Eye (tissue), 1 donor: ENCODE measurements at places on chromosomes 5 and 9.
A peak's percentile ranks its signal among the peaks of the same experiment; 100 is the strongest.

GRCh38 chr9:103126494-103126893 lies 131.4 kb downstream of the CYLC2 start:
- no peak for DNase-seq

DNA sequence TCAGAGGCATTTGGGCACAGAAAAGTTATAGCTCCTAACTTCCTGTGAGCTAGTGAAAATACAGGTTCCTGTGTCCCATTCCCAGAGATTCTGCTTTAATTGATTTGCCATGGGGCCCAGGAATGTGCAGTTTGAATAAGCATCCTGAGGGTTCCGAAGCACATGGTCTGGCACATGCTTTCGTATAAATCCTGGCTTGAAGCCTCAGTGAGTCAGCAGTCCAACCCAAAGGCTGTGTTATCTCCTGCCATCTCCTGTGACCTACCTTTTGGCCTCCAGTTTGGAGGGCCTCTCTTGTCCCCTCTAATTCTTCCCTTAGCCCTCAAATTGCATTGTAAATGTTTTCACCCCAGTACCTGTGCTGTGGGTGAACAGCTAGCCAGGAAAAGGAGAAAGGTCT lies 183.8 kb downstream of the NR3C1 start:
- DNase-seq: no peak

DNA sequence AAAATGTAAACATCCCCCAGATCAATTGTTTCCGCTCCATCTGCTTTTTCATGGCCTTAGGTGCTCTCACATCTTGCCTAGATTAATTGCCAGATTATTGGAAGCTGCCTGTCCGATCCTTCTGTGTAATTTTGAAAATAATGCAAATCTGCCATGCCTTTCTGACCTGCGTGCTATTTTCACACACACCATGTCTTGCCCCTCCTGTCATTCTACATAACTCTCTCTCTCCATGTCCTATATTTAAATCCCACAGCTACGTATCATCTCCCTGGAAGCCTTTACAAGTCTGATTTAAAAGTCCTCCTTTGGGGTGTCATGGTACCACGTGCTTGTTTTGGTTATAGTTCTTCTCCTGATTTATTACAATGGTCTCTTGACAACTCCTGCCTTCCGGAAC lies 247.6 kb upstream of the ELAVL2 start:
- no peak for DNase-seq

GRCh38 chr5:131163276-131164119 lies 1.6 kb downstream of the HINT1 start:
- peak; percentile 30 for DNase-seq

DNA sequence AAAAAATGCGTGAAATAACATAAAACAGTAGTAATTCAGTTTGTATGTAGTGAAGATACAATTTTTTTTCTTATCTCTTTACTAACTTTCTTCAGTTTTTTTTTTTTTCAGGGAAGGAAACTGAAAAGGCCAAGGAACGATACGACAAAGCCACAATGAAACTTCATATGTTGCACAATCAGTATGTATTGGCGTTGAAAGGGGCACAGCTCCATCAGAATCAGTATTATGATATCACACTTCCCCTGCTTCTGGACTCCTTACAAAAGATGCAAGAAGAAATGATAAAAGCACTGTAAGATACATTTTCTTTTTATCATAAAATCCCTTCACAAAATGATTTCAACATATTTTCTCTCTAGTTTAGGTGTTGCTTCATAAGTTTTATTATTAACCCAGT lies 120.0 kb downstream of the FER start:
- no peak for DNase-seq

GRCh38 chr9:90290716-90291485 lies 351.7 kb downstream of the DIRAS2 start:
- DNase-seq: no peak

GRCh38 chr9:128940946-128941755 lies 6.3 kb downstream of the DOLK start:
- no peak for DNase-seq

DNA sequence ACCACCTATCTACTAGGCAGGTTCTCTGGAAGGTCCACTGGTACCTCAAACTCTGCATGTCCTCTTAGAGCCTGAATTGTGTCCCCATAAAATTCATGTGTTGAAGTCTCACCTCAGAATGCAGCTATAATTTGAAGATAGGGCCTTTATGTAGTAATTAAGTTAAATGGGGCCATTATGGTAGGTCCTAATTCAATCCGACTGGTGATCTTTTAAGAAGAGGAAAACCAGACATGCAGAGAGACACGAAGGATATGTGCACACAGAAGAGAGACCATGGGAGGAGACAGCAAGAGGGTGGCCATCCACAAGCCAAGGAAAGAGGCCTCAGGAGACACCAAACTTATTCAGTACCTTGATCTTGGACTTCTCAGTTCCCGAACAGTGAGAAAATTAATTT lies 345.4 kb downstream of the ENC1 start:
- no peak for DNase-seq

GRCh38 chr5:36936309-36936708 lies 59.7 kb downstream of the NIPBL start:
- no peak for DNase-seq

GRCh38 chr5:52863715-52864290 lies 76.1 kb downstream of the ITGA1 start:
- DNase-seq: peak; percentile 16

DNA sequence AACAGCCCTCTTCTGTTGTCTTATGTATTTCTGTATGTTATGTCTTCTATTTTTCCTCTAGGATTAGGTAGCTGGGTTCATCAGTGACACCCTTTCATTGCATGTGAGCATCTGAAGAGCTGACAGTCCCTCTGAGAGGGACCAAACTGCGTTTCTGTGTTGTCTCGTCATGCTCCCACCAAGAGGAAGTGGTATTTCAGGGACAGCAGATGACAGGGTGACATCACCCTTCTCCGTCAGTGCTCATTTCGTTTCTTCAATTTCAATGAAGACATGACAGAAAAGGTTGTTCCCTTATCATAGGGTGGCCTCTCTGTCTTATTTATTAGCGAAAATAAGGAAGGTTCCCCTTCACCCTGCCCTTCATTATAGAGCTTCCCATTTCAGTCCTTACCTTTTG lies 225.9 kb upstream of the NR4A3 start:
- DNase-seq: no peak

- DNase-seq: peak; percentile 75
Measured at GRCh38 chr9:131402738-131403492, 9.0 kb downstream of the PRRC2B start.

DNA sequence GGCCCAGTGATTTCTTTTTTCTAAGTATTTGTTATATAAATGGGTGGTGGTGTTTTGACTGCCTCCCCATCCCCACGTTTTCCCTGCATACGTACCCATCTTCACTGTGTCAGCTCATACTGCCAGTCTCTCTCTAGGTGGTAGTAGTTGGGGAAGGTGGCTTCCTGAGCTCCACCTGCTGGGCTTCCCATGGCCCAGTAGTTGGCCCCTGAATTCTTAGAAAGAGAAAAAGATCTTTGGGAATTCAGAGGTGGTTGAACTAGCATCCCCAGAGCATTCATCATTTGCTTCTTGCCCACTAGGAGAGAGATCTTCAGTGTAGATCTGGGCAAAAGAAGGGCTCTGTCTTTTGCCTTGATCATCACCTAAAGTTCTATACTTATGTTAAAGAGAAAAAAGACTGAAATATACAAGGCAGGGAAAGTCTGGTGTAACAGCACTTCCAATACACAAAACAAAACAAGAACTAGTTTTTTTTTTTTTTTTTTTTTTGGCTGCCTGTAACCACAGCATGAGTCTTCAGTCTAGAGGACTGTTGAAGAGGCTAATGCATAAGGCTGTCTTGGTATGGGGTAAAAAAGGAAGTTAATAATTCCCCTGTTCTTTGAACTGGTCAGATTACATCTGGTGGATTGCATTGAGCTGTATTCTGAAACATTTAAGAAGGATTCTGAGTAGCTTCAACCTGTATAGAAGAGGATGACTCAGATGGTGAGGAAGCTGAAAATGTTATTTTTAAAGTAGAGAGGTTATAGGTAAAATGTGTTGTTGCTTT lies 128.7 kb downstream of the ATG10 start:
- no peak for DNase-seq

DNA sequence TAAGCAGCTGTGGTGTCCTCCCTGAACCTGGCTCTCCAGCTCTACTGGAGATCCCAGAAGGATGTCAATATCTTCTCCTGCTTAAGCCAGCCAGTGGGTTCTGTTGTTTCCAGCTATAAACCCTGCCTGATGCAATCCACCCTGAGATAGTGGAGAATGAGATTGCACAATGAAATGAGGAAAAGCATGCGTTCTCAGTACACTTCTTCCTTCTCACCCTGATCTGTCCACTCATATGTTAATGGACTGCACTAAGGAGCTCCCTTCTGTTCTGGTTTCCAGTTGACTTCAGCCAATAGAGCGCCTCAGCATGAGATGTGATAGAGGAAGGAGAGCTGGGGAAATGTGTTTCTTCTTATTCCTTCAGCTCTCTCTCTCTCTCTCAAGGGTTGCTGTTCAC lies 40.0 kb upstream of the CDH6 start:
- DNase-seq: no peak

GRCh38 chr9:133609311-133610098 lies at the start of gene FAM163B:
Gene FAM163B, minus strand, starts transcription at chr9:133609389. Its CDS starts 29,166 bp downstream, at chr9:133580223.
- peak; percentile 85 for DNase-seq

DNA sequence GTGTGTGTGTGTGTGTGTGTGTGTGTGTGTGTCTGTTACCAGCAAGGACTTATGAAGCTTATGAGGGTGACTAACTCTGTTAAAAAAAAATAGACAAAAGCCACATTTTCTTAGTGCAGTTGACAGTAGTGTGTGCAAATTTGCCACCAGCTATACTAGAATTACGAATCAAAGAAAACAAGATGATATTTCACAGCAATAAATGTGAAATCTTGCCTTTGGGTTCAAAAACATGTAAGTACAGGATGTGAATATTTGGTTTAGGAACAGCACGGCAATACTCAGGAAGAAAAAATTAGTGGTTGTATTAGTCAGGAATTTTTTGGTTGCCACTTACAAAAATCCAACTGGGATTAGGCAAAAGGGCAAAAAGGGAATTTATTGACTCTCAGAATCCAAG lies 117.4 kb downstream of the NPR3 start:
- DNase-seq: no peak

DNA sequence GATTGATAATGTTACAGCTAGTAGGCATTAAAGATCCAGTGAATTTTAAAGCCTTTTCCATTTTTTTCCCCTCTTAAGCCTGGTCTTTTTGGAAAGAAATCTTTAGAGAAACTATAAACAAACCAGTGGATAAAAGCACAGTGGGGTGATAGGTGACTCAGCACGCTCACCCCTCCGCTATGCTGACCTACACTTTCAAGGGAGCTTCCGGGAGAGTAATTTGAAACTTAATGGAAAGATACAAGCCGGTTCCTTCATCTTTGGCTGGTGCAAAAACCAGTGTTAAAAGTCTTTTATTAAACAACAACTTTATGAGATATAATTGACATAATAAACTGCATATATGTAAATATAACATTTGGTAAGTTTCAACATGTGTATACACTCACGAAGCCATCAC lies 27.0 kb upstream of the ALDOB start:
- DNase-seq: no peak

DNA sequence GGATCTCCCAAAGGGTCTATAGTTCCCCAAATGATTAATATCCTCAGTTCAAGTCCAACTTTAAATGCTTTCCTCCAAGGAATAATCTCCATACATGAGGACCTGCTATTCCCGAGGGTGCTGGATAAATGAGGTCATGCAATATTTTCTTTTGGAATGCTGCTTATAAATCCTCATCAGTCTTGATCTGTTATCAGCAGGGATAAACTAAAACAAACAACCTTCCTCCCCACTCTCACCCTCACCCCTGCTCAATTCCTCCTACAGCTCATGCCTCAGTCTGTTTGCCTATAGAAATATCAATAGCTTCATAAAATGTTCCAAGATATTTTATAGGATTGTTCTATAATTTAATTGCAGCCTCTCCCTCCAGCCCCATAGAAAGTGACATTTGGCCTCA lies 61.1 kb downstream of the GLRA1 start:
- no peak for DNase-seq

- DNase-seq: no peak
Measured at GRCh38 chr5:68134033-68134668, 81.4 kb upstream of the PIK3R1 start.

- no peak for DNase-seq
Measured at GRCh38 chr5:3251784-3252183, 343.8 kb upstream of the IRX1 start.

- no peak for DNase-seq
Measured at GRCh38 chr5:5066276-5067186, 73.6 kb upstream of the ADAMTS16 start.

DNA sequence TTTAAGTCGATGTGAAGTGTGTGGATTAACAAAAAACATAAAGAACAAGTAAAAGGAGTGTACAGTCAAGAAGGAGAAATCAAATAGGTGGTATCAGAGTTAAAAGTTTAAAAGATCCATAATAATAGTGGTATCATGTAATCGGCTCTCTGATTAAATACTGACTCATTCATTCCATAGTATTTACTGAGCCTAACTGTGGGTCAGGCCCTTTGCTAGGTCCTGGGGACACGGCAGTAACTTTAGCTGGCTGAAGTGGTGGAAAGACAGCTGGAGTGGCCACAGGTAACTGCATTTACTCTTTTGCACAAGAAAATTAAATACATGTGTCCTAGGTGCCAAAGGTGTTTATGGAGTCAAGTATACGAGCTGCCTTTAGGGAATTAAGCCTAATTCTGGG lies 124.0 kb downstream of the GNAQ start:
- DNase-seq: no peak

DNA sequence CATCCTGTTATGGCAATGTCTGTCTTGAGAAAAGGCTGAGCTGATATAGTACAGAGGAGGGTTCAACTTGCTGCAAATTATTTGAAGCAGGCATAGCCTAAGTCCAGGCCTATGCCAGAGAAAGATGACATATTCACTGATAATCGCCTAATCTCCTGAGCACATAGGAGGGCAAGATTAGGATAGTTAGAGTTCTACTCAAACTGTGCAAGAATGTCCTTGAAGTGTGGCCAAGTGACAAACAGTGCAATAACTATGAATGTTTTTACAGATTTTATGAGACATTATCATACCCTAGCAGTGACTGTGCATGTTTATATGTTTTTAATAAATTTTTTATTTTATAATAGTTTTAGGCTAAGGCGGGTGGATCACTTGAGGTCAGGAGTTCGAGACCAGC lies 96.2 kb downstream of the TSSK1B start:
- DNase-seq: no peak

DNA sequence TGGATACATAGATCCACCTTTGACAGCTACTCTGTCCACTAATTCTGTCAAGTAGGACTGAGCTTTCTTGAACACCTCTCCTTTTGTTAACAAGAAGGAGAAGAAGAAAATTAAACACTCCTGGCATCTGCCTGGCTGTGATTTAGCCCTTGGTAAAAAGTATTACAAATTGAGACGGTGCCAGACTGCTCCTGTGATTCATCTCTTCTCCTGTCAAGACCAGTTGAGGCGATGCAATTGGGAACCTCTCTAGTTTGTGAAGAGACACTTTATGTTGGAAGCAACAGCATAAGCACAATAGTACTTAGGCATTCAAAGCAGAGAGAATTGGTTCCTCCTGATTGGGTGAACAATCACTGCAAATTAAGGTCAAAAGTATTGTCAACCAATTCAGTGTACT lies 72.7 kb downstream of the GHR start:
- no peak for DNase-seq

- DNase-seq: no peak
Measured at GRCh38 chr5:94157704-94158539, 416.5 kb upstream of the POU5F2 start.
